ENCODE measurements at places on chromosomes 12 and 14.
A peak's percentile ranks its signal among the peaks of the same experiment; 100 is the strongest.

DNA sequence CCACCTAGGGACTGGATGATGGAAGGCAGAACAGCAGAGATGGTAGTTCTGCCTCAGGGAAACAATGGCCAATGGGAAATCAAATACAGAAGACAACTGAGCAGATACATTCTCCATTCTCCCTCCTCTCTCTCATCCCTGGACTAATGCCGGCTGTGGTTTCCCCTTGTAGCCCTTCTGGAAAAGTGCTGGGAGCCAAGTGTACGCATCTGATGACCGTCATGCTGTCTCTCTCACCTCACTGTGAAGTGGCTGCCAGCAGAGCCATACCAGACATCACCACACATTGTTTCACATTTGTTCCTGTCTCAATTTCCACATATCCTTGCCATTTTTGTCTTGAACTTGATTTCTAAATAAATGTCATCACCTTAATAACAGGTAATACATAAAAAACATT, 3.1 kb downstream of the TAS2R46 start:
- DNase-seq, result no peak

DNA sequence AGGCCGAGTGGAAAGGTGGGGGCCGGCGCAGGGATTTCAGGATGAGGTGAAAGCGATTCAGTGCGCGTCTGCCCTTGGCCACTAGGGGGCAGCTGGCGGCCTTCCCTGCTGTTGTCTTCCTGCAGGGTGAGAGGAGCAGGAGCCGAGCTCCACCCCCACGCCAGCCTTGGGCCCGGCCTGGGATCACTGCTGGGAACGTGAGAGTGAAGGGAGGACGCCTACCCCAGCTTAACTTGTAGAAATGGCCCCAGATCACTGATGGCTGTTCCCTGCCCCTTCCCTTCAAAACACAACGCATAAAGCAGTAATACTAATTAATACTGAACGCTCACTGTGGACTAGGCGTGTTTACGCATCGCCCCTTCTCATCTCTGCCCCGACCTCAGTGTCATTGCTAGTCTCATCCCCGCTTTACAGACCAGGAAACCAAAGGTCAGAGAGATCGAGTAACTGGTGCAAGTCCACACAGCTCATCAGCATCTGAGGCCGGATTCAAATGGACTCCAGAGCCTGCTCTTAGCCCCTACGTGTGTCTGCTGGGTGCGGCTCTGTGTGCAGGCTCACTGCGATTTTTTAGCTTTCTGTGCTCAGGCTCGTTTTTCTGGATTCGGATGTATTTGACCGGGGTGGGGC, 24.3 kb downstream of the MVK start:
- DNase-seq, result peak; percentile 79

DNA sequence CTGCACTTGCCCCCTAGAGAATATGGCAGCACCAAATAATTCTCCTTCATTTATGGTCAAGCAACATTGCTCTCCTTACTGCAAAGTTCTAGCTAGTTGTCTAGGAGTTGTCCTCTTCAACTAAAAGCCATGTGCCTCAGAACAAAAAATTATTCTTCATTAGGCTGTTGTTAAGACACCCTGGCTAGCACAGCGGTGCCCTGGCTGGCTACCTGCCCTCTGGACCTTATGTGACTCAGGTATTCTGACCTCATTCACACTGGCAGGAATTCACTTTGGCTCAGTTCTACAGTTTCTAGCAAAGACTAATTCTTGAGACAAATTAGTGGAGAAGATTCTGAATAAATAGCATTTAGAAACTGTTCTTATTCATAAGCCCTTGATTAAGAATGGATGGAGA, 224.4 kb upstream of the KRR1 start:
- no peak for DNase-seq

DNA sequence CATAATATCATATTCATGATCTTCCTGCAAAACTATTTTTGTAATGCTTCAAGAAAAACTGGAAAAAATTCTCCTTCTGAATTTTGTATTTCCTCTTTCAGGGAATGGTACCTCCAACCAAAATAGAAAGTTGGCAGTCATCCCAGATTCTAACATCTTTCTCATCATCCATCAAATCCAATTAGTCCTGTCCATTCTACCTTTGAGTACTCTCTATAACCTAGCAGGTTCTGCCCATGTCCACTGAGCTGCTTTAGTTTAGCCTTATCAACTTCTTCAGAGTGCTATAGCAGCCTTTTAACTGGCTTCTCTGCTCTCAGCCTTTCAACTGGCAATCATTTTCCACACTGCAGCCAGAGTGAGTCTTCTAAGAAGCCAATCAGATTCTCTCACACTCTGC, 236.2 kb downstream of the AKAP6 start:
- DNase-seq, result no peak

DNA sequence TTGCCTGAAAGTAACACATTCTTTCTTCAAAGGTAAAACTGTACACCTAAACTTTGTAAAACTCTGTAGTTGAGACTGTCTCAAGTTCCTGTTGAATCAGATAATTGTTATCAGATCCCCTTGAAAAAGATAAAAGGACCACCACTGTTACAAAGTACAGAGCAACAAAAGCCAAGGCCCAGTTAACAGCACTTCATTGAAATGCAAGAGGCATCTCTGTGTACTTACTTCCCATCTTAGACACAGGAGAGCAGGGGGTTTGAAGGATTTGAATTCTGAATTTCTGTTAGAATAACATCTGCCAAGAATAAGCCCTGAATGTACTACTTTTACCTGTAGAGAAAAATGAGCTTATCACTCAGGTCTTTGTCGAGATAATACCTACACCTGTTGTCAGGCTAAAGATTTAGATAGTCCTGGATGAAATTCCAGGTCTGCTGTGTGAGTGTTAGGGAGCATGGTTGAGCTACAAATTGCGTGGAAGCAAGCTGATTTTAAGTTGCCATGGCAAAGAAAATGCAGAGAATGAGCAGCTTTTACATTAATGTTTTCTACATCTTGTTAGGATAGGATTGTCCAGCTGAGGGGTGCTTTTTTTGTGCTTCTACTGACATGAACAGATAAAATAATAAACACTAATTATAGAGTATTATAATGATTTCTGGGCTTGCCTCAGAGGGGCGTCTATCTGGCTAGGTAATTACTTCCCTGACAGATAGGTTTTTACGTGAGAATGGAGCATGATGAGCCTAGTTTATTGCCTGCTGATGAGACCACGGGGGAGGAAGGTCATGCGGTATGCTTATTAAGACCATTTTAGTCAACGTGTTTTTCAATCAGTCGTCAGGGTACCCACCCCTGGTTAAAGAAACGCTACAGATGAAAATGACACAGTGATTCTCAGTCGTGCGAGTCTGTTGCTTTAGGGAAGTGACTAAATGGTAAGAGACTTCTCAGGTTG, 309.2 kb downstream of the PAWR start:
- no peak for DNase-seq

- no peak for DNase-seq
Measured at GRCh38 chr14:36676236-36676635, 14.6 kb downstream of the PAX9 start.

DNA sequence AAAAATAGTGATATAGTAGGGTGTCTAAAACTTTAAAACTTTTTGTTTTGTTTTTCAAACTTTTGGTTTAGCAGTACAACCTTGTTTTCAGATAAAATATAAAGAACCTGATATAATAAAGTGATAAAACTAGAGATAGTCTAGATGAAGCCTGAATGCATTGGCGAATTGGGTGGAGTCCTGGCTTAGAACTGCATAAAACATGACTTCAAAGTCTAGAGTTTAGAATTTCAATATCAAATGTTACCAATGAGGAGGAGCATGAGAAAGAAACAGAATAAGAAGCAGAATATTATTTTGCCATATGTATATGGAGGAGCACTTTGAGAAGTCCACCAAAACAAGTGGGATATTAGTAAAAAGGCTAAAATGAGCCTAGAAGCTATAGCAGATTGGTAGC, 263.6 kb downstream of the TMEM117 start:
- no peak for DNase-seq

GRCh38 chr14:75927564-75928087, 54.2 kb downstream of the TGFB3 start:
- DNase-seq, result no peak

DNA sequence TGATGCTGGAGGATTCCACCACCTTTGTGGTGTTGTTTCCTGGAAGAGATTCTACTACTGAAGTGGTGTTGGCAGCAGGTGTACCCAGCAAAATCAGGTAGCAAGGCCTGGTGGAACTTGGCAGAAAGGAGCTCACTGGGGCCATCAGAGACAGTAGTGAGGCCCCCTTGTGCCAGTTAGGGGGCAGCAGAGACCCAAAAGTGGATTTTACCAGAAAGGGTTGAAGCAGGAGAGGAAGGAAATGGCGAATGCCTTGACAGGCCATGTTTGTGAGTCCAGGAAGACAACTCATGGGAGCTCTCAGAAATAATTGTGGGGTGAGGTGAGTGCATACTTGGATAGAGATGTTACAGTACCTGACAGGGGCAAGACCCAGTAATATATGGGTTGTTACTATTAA, 137.7 kb upstream of the FGD4 start:
- DNase-seq, result no peak

DNA sequence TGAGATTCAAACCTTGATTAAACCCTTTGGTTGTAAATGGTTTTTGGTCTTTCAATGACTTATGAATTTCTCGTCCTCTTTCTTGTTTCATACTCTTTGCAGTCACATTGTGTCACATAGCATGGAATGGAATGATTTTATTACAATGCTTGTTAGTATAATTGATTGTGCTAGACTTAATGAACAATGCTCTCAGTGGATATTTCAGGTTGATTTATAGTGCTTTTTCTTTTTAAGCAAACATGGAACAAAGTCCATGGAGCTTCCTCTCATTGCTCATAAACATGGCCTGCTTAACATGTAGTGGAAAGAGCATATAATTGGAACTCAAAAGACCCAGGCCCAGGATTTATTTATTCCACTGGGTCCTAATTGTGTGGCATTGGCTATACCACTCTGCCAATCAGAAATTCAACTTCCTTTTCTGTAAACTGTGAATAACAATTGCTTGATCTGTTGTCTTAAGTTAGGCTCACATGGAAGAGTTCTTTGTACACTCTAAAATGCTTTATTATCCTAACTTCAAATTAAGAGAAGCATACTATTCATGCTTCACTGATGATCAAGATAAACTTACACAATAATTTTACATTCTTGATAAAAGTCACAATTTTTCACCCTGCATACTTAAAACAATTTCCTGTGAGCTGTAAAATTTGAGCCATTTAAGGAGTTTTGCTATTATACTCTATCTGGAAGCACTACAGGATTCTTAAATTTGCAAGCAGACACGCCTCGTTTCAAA, 370.5 kb upstream of the PDE3A start:
- no peak for DNase-seq

- no peak for DNase-seq
Measured at GRCh38 chr14:91482263-91483013, 27.7 kb downstream of the PPP4R3A start.

DNA sequence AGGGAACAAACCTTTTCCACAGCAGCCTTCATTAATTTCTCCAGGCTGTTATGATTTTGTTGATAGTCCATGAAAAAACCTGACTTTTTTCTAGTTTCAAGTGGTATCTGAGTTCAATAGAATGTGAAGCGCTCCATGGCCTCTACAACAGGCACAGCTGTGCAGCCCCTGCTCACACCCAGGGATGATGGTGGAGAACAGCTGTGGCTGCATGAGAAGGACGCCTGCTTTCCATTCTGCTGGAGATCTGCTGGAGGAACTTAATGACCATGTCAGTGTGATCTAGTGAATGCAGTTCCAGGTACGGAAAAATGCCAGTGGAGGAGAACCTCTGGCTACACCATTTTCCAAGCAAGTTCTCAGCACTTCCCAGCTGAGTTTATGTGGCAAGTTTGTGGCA, 80.6 kb downstream of the PIWIL1 start:
- DNase-seq, result no peak

GRCh38 chr12:112945515-112945914, 7.2 kb downstream of the OAS3 start:
- no peak for DNase-seq

GRCh38 chr14:22837114-22837749, 847 bp downstream of the MMP14 start:
- peak; percentile 61 for DNase-seq

DNA sequence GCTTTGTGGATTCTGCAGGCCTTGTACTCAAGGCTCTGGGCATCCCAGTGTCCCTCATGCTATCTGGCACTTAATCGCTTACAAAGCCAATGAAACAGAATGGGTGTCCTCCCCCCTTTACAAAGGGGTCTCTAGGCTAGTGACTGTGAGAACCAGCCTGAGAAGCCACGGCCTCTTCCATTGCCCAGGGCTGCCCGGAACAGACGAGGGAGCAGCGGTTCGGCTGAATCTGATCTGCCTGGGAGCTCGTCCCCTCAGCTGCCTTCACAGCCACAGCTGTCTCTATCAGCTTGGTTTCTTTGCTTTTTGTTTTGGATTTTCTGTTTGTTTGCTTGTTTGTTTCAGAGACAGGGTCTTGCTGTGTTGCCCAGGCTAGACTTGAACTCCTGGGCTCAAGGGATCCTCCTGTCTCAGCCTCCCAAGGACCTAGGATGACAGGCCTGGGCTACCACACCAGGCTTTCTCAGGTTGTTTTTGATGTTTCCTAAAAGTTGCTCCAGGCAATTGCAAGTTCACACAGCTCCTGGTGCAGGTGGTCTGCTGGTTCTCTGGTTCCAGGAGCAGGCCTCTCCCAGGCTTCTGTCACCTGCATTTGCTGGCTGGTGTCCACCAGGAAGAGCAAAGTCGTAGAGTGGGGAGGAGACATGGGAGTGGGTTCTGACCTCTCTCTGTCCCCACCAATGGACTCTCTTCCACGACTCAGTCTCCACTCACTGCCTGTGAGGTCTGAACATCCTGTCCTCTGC, 10.9 kb upstream of the RIN3 start:
- no peak for DNase-seq

Measured in RKO (cell line).